ENCODE measurements at places on chromosomes 4 and X. TPM values are rescaled to one million over a fixed set of nuclear protein-coding genes. Genes with fewer than 3 reads are reported as not detected.

VCX gene
- total RNA-seq: not detected

STPG2 gene
- 0.29 TPM for total RNA-seq

GATA1 gene
- total RNA-seq: not detected

ZNF827 gene
- 20.0 TPM for total RNA-seq

KCNIP4 gene
- not detected for total RNA-seq

S100G gene
- total RNA-seq: not detected

XAGE1A gene
- total RNA-seq: not detected

Data from osteoblast (primary cell).